ENCODE measurements at places on chromosomes 12 and 14.

DNA sequence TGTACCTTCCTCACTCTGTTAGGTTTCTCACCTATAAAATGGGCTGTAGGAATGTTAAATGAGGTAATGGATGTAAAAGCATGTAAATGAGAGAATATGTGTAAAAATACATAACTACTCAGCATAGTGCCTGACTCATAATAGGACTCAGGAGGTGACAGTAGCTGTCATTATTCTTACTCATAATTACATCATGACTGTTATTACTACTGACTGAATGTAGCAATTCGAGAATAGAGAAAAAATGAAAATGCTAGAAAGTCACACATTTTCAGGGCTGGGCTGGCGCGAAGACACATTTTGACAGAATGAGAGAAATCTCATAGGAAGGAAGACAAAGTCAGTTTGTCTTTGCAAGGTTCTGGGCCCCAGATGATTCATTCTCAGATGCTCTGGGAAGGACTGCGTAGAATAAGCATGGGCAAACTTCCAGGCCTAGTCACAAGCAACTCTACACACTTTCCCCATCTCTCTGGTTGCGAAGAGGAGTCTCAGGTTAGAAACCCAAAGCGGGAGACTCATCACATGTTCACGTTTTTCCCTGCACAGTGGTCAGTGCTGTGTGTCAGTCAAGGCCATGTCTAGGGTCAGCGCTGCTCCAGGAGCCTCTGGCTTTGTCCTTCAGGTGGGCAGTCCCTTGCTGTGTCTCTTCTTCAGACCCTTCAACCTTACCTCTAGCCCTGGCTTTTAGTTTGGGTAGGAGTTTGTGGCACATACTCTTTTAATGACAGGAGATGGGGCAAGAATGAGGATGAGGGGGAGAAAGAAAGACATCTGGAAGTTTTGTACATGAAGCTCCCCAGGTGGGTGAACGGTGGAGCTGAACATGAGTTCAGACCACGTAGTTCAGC, 8.4 kb downstream of the GPRC5A start:
- DNase-seq: no peak

DNA sequence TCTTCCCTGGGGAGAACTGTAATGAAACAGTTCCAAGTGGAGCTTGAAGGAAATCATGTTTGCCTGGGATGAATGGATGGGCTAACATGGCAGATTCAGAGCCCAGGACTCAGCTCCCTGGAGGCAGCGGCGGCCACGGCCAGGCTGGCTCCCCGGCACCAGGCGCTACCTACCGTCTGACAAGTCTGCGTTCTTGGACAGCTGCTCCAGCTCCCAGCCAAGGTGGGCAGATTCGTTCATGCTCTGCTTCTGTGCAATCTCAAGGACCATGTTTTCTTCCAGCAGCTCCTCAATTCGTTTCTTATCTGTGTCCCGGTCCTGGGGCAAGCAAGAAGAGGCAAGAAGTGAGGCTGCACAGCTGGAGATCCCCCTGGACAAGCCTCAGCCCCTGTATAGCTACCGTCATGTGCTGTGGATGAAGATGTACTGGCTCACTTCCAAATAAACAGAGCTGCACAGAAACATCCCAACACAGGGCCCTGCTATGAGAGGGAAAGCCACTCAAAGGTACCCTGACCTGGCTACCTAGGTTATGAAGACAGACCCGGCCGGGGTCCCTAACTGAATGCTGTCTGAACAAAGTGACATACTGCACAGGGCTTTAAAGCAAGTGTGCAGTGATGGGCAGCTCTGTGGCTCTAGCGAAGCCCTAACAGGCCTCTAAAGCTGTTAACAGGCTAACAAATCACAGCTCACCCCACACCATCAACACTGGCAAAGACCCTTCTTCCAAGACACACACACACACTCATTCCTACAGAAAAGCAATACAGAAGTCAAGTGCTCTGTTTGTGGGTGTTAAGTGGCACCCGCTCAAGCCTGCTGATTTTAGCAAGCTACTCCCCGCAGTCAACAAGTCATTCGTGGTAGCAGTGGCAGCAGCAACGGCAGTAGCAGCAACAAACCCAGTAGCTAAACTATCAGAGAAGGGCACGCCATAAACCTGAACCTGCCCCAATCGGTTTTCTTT, 80.4 kb upstream of the GPR68 start:
- no peak for DNase-seq

GRCh38 chr14:20631023-20631879, 10.2 kb downstream of the OR6S1 start:
- DNase-seq: peak; percentile 65

DNA sequence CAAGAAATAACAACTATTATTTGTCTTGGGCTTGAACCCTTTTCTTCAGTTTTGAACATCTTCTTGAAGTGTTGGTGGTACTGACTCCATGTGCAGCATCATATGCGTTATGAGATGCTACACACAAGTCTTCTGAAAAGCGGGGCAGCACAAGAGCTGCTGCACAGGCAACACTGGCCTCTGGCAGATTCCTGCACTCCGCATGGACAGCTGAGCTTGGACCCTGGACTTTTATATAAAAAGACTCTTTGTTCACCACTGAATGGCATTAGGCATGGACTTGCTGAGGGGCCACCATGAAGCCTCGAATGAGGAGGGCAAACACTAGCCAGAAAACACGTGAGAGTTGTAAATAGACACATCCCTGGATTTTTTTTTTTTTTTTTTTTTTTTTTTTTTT, 210.8 kb upstream of the NPAS3 start:
- DNase-seq: no peak

DNA sequence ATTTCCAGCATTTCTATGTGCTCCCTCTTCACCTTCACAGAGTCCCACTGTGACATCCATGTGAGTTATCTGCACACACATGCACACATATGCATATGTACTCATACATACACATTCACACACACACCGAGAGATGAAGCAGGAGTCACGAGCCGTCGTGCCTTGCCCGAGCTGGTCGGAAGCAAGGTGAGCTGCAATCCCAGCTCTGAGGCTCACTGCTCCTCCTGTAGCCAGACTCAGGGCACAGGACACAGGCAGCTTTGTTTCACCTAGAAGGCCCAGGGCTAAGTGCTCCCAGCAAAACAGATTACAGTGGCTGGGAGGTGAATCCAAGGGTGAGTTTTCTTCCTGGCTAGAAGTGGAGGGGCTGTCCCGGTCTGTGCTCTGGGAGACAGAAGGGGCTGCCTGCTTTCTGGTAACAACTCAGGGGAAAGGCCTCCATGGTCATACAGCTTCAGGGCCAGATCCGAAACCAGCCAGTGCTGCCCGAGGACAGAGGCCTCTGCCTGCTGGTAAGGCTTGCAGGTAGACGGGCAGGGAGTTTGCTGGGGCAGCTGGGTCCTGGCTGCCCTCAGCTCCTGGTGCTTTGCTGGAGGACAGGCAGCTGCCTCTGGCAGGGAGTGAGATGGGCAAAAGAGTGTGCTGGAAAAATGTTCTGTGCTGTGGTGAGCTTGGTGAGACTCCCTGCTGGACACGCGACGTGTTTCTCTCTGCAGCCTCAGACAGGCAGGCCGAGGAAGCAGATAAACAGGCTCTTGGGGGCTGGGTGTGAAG, 123.7 kb downstream of the CRACR2A start:
- no peak for DNase-seq

GRCh38 chr14:34038358-34039057, 87.6 kb upstream of the EGLN3 start:
- DNase-seq: peak; percentile 65

- peak; percentile 22 for DNase-seq
Measured at GRCh38 chr12:109625131-109625559, 51.6 kb downstream of the MVK start.

DNA sequence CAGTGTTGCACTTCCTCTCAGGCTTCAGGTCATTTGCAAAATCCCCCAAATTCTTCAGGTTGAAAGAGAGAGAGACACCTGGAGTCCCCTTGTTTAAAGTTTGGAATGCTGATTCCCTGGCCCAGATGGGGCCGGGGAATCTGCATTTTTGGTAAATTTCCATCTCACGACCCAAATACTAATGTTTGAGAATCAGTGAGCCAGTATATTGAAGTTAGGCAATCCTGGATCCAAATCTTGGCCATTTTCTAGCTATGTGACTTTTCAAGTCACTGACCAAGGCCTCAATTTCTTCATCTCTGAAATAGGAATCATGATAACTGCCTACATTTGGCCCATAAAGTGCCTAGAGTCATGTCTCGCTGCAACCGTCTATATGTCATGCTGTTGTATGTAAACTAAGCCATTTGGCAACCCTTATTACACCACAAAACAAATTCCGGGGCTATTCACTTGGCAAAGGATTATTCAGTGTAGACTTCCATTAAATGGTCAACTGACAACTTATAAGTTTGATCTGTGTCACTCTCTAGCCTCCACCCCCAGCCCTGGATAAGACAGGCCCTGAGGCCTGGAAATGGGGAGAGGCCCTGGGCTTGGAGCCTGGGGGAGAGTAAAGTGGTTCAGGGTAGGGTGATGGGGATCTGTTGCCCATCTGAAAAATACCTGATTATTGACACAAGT, 3.7 kb upstream of the ZFP36L1 start:
- DNase-seq: no peak
